ENCODE measurements at places on chromosomes 3 and 15.
A peak's percentile ranks its signal among the peaks of the same experiment; 100 is the strongest.

DNA sequence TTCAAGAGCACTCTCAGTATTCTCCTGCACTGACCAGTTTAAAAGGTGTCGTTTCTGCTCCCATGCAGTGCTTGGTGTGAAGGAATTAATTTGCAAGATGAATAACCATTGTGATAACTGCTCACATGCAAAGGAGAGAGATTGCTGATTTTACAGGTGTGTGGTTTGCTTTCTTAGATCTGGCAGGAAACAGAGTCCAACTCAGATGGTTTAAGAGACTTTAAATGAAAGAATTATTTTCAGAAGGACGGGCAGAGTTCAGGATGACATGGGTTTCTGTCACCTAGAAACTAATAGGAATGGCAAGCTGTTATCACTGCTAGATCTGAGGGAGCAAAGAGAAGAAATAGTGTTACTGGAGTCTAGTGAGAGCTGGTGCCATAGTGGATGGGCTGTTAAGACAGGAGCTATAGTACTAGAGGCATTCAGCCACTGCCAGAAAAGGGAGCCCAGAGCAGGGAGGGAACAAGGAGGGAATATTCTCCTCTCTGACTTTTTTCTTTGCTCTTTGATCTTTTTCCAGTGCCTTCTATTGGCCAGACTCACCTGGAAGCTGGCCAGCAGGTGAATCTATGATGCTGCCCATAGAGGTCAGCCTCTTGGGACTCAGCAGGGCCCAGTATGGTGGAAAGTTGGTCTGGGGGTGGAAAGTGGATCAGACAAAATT lies 14.9 kb downstream of the ATXN7 start:
- DNase-seq: no peak

DNA sequence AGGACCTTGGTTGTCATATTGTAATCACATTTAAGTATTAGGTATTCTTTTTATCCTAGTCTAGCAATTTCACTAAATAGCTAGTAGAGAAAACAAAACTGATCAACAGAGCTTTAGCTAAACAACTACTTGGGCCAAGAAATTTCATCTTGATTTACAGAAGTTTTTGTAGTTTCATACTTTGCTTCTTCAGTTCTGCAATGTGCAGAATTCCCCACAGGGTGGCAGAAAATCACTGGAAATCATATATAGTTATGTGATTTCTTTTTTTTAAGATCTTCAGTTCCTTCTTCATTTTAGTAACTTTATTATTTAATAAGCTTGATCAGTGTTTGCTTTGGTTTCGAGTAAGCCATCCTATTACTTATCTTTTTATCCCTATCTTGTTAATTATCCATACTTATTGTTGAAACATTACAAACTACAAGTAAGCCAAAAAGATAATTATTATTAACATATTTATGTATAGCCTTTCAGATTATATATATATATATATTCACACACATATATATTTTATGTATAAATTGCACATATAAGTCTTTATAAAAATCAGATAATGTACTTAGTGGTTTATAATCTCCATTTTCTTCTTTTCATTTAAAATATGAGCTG lies 2.2 kb upstream of the BNIP2 start:
- peak; percentile 10 for DNase-seq

GRCh38 chr3:30297112-30297511 lies 309.3 kb upstream of the TGFBR2 start:
- DNase-seq: no peak

- peak; percentile 6 for DNase-seq
Observed at GRCh38 chr15:101539492-101539891, 50.0 kb upstream of the PCSK6 start.

- no peak for DNase-seq
Observed at GRCh38 chr3:8972639-8973038, 9.4 kb upstream of the RAD18 start.

GRCh38 chr3:173699353-173699752 lies 301.8 kb downstream of the NLGN1 start:
- DNase-seq: no peak

DNA sequence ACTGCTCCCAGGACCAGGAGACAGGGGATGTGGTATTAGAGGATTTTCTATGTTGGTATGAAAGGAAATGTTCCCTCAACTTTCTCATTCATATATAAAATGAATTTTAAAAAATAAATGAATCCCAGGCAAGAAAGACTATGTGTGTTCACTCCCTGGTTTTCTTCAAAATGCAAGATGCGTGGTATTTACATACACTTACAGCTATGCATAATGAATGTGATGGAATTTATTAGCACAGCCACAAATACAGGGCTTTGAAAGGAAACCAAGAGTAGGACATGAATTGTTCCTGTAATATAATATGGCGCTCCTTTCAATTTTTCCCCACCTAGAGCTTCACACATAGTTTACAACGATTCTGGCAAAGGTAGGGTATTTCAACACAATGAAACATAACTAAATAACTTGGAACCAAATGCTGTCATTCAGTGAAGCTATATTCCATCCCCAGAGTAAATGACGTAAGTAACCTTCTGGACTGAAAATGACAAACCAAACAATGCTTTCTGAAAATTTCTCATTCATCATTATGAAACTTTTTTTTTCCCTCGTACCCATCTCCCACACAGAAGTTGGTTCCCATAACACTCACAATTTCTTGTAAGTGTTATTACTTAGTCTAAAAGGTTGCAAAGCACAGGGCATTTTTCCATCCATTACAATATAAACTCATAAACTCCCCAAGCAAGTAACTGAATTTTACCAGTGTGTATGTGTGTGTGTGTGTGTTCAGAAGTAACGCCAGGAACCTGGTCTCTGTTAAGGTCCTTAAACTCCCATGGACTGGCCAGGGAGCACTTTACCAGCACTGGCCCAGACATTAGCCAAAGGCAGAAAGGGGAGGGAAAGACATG lies 41.8 kb downstream of the CBLB start:
- DNase-seq: no peak

DNA sequence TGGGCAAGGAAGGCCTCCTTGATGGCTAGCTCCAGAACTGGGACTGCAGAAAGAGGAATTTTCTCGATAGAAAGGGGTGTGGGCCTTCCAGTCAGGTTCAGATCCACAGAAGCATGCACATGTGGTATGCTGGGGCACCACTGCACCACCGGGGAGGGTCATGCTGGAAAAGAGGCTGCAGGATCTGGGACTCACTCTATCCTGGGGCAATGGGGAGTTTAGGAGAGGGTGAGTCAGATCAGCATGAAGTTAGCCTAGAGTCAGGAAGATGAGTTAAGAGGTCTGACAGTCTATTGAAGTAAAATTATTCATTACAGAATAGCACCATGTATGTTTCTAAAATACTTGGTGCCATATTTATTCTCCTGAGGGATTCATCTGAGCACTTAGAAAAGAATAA lies 130.2 kb upstream of the TOPAZ1 start:
- no peak for DNase-seq

All from CD8-positive, alpha-beta T cell (primary cell).